ENCODE measurements at places on chromosomes 1 and 21.

- no peak for DNase-seq
These were observed 84.6 kb downstream of the MATN1 start for GRCh38 chr1:30638811-30639210.

GRCh38 chr1:206510371-206510770, 3.0 kb downstream of the RASSF5 start:
- no peak for DNase-seq

- no peak for DNase-seq
These were observed 16.7 kb downstream of the DISC1 start for GRCh38 chr1:231643071-231643934.

GRCh38 chr21:32597205-32597604, 11.9 kb upstream of the TCP10L start:
- DNase-seq, result no peak

DNA sequence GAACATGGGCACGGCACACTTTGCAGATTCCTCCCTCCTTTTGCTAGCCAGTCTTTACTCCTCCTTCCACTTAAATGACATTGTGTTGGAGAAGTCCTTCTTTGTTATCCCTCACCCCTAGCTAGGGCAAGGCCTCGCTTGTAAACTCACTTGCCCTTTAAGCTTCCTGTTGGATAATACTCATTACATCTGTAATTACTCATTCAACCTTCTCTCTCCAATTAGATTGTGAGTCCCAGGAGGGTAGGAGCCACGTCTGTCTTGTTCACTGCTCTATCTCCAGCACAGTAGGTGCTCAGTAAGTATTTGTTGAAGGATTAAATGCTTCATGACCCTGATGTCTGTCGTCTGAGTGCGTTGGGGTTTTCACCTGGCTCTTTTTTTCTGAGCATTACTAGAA, 98.7 kb upstream of the USP24 start:
- DNase-seq, result no peak

DNA sequence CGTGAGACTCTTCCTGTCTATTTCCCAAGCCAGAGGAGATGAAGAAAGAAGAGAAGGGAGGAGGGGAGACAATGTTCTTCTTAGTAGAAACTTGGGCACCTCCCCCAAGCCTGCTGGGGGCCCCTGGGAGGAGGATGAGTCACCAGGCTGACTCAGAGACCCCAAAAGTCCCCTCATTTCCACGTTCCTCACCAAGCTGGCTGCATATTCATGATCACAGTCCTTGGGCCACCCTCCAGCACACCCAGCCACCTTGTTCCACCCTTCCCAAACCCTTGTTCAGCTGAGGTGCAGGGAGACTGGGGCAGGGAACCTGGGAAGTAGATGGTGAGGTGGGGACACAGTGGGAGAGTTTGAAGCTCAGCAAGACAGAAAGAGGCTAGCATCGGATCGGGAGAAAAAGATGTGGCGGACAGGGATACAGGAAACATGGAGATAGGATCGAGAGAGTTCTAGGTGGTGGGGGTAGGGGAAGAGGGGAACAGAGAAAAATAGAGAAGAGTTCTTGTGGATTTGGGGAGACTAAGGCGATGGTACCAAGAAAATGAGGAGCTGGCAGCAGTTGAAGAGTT, 712 bp downstream of the RAB13 start:
- DNase-seq, result no peak

DNA sequence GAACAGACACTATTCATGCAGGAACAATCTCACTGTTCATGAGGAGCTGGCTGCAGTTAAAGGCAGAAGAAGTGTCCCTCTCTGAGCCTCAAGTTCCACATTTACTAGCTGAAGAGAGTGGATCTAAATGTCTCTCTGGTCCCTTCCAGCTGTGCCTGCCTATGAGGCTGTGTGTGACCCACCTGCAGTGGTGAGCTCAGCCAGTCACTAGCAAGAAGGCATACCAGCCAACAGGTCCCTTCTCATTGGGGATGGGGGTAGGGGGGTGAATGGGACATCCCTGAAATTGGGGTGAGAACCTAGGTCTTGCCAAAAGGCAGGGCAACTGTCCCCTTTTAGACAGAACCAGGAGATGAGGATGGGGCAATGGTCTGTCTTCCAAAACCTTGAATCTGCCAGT, 13.6 kb downstream of the RD3 start:
- no peak for DNase-seq

Measured in cortex of kidney (tissue), 1 donor.